ENCODE measurements at places on chromosomes 13 and 19.

- DNase-seq: no peak
Observed at GRCh38 chr19:1170938-1171754, 2.9 kb downstream of the SBNO2 start.

GRCh38 chr19:51546650-51547396 is 15.4 kb upstream of the SIGLEC6 start:
- peak; percentile 61 for DNase-seq

- no peak for DNase-seq
Observed at GRCh38 chr13:83773961-83774360, 108.3 kb downstream of the SLITRK1 start.

DNA sequence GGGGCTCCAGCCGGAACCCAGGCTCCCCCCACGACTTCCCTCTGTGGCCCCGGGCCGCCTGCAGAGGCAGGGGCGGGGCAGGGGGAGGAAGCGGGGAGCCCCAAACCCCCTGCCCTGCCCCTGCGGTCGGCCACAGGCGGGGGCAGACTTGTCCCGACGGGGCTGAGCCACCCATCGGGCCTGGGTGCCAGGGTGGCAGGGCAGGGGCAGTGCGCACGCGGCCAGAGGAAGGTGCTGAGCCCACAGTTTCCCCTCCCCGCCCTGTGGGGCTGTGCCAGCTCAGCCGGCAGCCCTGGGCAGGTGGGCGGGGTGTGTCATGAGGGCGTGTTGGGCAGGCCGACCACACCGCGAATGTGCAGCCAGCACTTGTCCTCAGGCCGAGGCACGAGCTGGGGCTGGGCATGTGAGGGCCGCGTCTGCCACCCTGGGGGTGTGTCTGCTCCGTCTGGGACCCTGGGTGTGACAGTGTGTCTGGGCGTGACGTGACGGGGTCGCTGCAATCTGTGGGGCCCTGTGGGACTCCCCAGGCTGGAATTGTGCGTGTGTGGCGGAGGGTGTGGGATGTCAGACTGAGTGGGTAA is 17.7 kb downstream of the CCDC97 start:
- DNase-seq: peak; percentile 90

DNA sequence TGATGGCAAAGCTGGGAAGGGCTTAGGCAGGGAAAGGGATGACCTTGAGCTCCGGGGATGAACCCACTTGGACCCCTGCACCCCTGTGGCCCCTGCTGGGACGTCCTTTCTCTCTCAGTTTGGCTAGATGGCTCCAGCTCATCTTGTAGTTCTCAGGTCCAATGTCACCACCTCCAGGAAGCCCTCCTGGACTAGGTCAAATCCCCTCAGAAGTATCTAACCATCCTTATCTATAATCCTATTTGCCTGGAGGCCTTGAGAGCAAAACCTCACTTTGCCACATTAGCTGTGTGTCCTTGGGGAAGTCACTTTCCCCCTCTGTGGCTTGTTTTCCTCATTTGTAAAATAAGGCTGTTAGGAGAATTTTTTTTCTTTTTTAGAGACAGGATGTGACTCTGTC is 42.7 kb upstream of the NFIC start:
- no peak for DNase-seq

DNA sequence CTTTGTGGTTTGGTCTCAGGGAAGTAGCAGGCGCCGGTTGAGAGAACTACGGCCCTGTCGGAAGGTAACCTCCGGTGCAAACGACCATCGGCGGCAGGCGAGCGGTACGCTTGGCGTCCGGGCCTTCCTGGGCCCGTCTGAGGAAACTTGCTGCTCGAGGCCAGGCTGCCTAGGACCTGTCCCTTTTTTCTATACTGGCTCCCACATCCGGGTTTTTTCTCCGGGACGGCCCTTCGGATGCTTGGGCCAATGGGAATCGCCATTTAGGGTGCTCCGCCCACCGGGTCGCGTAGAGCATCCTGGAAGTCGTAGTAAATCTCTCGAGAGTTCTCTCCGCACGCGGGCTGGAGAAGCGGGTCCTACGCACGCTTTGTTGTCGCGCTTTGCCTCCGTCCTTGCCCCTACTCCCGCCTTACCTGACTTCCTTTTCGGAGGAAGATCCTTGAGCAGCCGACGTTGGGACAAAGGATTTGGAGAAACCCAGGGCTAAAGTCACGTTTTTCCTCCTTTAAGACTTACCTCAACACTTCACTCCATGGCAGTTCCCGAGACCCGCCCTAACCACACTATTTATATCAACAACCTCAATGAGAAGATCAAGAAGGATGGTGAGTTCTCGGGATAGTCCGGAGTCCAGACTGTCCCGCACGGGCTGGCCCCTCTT is at the start of gene SNRPA:
SNRPA (plus strand) TSS at position 330 of the 664 bp plus-strand sequence; CDS start at position 536, 206 bp downstream.
- DNase-seq: peak; percentile 99

- DNase-seq: no peak
Observed at GRCh38 chr13:64753233-64754000, 2476.7 kb downstream of the PCDH9 start.

DNA sequence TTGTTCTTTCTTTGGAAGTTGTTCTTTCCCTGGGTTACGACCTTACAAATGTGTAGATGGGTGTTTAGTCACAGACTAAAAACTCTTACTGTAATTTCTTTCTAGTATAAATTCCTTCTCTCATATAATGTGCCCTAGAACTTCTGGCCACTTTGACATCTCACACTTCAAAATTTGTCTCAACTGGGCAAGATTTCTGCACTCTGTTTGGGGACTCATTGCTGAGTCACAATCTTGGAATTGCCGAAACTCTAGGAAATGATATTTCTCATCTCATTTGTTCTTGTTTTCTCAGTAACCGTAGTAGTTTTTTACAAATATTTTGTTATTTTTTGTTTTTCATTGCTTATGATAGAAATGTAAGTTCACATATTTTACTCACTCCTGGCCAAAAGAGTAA is 2523.2 kb upstream of the PCDH20 start:
- DNase-seq: no peak

- DNase-seq: no peak
Observed at GRCh38 chr19:11499890-11500420, 5.7 kb downstream of the ZNF653 start.

DNA sequence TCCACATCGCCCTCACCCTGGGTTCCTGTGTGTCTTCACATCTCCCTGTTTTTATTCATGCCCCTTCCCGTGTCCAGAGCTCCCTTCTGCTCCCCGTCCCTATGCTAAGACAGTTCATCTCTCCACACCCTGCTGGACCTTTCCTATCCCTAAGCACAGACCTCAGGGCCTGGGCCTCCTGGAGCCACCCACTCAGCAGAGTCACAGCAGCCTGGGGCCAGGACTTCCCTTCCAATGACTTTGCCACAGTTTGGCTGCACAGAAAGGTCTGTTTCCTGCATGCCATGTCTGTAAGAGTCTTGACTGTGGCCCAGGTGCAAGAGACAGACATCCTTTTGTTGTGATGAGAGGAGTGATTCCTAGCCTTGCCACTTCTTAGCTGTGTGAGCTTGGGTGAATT is 470.7 kb downstream of the TSHZ3 start:
- DNase-seq: no peak

- peak; percentile 61 for DNase-seq
Observed at GRCh38 chr19:19662871-19663255, 613 bp downstream of the ATP13A1 start.

GRCh38 chr13:76992548-76993001 is 694 bp downstream of the CLN5 start:
- DNase-seq: peak; percentile 56

DNA sequence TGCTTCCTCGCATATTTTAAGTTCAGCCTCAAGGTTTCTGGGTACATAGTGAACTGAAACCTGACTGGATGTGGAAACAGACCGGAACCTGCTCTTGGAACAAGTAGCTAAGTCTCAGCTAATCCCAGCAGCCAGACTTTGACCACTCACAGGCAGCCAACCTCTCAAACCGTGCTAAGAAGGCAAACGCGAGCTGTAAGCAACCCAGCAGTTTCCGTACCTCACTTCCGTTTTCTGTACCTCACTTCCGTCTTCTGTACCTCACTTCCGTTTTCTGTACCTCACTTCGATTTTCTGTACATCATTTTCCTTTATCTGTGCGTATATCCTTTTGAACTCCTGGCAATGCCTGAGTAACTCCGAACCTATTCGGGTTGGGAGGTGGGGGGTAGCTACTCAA is 96.8 kb downstream of the SUCLA2 start:
- DNase-seq: peak; percentile 92

DNA sequence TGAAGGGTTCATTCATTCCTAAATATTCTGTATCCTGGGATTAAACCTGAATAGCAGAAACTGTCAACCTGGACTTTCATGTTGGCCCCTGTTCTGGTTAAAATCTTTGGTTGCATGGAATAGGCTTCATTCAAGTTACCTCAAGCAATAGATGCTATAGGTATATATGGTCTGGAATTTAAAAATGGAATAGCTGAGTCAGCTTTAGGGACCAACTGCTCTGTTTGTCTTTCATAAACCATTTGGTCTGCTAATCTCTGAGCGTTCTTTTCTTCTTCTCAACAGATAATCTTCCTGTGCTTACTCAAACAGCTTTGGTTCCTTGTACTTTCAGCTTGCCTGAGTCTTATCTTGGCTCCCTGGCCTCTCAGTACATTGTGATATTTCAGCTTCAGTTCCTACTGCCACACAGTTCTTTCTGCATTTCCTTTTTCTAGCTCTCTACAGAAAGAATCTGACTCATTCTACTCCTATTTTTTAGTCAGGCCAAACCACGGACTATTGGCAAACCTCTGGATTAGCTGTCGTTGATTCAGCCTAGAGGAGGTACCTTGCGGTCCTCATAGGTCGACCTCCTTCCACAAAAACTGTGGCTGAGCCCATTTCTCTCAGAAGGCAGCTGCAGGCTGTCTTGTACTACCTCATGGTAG is 35.9 kb upstream of the MAB21L1 start:
- DNase-seq: peak; percentile 25

DNA sequence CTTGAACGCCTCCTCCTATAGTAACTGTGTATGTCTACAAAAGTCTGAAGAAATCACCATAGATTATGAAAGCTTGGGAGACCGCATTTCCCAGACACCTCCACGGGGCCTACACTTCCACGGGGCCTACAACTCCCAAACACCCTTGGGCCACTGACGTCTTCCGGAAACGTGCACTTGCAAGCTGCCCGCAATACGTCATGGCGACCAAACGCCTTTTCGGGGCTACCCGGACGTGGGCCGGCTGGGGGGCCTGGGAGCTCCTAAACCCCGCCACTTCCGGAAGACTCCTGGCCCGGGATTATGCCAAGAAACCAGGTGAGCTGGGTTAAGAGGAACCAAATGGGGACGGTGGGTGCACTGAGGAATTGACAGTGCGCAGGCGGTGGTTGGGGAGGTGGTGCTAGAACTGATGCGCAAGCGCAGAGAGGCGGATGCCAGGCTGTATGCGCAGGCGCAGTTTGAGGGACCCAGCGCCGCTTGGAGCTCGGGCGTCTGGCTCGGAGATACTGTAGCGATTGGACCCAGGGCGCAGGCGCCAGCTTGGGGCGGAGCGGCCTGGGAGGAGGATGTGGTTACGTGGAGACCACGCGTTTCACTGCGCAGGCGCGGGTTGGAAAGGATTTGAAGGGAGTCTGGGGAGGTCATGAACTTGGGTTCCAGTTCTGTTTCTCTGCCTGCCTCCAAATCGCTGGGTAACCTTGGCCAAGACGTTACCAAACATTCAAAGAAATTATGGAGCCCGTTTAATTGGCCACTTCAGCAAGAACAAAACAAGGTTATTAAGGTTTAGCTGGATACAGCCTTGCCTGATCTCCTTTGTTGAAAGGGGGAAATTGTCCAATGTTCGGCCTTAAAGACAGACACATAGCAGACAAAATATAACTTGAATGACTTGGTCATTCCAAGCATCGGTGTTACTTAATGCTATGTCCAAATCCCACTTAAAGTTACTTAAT is at the start of gene MRPL54:
MRPL54 (plus strand) TSS at position 182 of the 959 bp plus-strand sequence; CDS start at position 201, 19 bp downstream.
- peak; percentile 100 for DNase-seq

DNA sequence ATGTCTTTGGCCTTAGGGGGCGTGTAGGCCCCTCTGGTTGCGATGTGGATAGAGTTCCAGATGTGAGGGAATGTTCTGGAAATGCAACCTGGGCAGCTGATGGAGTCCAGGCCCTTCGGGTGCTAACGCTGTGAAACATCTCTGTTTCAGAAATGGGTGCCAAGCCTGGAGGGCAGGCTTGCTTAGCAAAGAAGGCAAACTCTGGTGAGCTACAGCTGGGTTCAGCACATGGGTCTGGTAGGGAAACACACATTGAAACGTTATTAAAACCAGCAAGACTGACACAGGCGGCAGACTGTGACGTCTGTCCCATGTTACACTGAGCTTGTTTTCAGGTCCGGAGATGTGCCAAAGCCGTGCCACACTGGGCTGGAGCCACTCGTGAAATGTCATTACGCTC is 8.6 kb upstream of the CDC16 start:
- no peak for DNase-seq

DNA sequence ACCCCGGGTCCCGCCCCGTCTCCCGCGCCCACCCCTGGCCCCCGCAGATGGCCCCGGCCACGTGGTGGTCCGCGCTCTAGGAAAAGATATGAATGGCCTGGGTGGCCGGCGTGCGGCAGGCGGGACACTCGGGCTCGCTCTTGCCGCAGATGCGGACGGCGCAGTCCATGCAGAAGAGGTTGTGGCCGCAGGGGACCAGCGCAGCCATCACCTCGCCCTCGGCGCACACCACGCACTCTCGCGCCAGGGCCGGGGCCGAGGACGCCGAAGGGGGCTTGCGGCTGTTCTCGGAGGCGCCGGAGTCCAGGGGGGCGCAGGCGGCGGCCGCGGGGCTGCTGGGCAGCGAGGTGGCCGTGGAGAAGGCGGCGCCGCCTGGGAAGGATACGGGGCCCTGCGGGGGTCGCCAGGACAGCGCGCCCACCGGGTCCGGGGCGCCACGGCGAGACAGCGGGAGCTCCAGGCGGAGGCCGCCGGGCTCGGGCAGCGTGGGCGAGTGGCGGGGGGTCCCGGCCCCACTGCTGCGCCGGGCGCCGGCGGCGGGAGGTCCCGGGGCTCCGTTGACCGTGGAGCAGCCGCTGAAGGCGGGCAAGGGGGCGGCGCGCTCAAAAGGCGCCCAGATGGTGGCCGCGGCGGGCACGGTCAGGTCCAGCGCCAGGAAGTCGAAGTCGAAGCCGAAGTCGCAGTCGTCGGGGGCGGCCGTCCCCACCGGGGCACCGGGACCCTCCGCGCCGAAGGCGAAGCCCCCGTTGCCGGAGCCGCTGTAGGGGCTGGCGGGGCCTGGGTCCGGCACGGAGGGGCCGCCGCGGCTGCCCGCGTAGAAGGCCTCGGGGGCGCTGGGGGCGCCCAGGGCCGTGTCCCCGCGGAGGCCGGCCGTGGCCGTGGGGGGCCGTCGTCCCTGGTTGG is 12.4 kb downstream of the MEX3D start:
- no peak for DNase-seq

GRCh38 chr19:32675720-32676185 is at the start of gene RGS9BP:
Gene RGS9BP, plus strand, starts transcription at chr19:32675848. Its CDS starts 416 bp downstream, at chr19:32676264.
- peak; percentile 89 for DNase-seq

GRCh38 chr13:80033286-80033685 is 307.6 kb downstream of the SPRY2 start:
- DNase-seq: no peak

DNA sequence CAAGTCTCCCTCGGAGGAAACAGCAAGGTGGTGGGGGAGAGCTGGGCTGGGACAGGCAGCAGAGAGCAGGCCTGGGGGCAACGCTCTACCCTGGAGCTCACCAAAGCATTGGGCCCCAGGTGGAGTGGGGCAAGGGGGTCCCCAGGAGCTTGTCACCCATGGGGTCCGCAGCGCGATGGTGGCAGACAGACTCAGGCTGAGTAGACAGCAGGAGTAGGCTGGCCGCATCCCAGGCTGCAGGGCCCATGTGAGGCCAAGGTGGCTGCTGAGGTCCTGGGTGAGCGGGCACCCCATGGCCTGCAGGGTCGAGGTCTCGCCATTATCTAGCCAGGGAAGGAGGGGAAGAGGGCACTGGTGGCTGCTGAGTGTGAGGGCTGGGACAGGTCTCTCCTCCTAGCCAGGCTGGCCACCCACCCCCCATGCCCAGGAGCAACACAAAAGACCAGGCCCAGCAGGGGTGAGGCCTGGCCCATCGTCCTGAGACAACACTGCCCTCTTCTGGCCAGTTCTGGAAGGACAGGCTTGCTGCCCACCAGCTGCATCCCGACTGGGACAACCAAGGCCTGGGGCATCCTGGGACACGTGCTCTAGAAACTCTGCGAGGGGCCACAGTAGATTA is 33.1 kb downstream of the CEBPG start:
- DNase-seq: peak; percentile 81

Data from suppressor macrophage treated with lipopolysaccharide for 1 hour (primary cell).